NCI-H2171 treated with DMSO at 0.1 percent for 48 hours (cell line): ENCODE measurements at places on chromosomes 12 and 14.
A peak's percentile ranks its signal among the peaks of the same experiment; 100 is the strongest.

GRCh38 chr14:87097015-87097414 lies 896.0 kb downstream of the GALC start:
- no peak for DNase-seq

DNA sequence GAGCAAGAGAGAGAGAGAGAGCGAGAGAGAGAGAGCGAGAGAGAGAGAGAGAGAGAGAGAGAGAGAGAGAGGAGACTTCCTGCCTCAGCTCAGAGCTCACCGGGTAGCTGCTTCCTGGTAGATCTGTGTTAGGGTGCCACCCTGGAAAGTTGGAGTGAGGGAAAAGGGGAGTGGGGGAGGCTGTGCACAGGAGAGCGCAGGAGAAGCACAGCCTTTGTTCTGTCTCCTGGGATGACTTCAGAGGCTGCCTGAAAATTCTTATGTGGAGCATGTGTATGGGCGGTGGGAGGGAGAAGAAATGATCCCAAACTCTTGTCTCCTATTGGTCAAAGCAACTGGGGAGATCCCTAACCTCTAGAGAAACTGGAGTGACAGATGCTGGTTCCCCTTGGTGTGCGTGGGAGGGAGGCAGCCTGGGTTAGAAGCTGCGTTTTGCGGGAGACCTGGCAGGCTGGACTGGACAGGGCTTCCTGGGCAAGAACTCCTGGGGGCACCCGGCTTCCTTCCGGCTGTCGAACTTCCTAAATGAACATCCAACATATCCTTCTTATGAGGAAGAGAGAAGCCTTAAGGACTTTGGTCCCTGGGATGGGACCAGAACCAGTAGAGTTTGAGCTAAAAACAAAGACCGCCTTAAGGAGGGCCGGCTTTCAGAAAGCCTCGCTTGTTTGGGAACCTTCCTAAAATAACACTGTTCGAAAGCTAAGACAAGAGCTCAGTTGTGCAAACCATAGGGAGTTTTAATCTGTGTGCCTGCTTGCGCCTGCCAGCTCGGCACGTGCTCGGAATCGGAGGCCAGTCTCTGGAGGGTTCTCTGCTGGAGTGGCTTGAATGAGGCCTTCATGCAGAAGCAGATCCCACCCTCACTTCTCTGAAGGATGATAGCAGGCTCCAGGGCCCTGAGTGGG lies 30.4 kb upstream of the BEGAIN start:
- peak; percentile 40 for DNase-seq

GRCh38 chr12:67918441-67918840 lies 70.8 kb upstream of the IFNG-AS1 start:
- DNase-seq = no peak

DNA sequence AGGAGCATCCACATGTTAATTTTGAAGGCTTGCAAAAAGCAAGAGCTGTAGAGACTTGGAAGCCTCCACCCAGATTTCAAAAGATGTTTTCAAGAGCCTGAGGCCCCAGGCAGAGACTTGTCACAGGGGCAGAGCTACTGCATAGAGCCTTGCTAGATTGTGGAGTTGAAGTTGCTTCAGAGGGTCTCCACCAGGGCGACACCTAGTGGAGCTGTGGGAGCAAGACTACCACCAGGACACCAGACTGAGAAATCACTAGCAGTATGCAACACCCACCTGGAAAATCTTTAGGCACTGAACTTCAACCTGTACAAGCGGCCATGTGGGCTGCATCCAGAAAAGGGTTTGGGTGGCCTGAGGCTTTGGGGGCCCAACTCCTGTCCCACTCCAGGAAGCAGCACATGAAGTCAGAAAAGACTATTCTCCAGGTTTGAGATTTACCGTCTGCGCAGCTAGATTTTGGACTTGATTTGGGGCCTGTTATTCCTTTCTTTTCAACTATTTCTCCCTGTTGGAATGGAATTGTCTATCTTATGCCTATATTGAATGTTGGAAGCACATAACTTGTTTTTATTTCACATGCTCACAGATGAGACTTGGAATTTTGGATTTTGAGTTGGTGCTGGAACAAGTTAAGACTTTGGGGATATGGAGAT lies 508.6 kb downstream of the FLRT2 start:
- DNase-seq = peak; percentile 50

DNA sequence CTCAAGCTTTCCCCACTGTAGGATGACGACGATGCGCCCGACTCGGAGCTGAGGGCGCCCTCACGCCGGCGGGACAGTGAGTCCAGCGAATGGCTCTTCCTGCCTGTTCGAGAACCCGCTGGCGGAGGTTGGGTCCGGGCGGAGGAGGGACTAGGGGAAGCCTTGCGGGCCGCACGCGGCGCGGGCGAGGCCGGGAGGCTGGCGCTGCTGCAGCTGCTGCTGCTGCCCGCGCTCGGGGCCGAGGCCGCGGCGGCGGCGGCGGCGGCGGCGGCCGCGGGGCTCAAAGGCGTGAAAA lies 1.9 kb downstream of the CCDC177 start:
- no peak for DNase-seq

GRCh38 chr12:119704065-119704747 lies 36.3 kb downstream of the PRKAB1 start:
- no peak for DNase-seq

- no peak for DNase-seq
Observed at GRCh38 chr14:100726550-100727085, at the start of gene DLK1. Gene DLK1 (plus strand): TSS chr14:100726892. CDS start chr14:100727069, 177 bp downstream.

- no peak for DNase-seq
Observed at GRCh38 chr12:83179999-83180398, 493.3 kb downstream of the TMTC2 start.

GRCh38 chr14:96586056-96586455 lies 83.9 kb downstream of the PAPOLA start:
- DNase-seq = no peak

DNA sequence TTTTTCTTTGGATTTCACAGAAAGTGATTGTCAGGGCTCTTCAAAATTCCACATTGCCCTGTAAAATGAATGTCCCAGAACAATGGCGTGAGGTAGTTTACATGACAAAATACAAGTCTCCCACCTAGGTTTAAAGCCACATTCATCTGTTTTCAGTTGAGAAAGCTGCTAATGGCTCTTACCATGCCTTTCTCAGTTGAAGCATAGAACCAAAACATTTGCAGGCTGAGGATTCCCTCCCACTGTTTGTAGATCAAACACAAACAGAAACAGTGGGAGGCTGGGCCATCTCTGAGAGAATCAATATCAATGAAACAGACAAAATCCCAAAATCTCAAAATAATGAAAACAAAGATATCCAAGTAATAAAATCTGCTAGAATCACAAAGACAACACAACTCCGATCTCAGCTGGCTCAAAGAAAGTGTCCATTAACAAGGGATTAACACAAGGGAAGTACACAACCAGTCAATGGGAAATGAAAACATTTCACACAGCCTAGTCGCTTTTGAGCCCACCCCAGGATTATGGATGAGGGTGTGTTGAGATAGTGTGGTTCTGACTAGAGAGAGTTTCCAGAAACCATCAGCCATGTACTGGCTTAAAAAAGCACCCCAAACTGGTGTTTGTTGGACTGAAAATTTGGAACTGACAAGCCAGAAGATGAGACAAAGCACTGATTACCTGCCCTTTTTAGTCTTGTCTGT lies 54.5 kb upstream of the TMEM260 start:
- no peak for DNase-seq

- peak; percentile 70 for DNase-seq
Observed at GRCh38 chr14:68886109-68886434, 93.0 kb downstream of the ACTN1 start.

DNA sequence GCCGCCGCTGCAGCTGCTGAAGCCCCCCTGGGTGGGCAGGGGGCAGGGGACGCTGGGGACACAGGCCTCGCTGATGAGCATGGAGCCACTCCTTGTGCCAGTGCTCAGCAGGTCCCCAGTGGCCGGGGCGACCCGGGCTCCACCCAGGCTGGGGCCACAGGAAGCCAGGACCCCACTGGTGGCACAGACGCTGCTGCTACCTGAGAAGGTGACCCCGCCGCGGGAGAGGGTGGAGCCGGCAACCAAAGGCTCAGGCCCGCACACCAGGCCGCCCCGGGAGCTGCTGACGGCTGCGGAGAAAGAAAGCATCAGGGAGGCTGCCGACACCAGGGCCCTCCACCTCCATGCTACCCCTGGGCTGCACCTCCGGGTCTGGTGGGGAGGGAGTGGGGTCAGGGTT lies 7.4 kb downstream of the KRT84 start:
- DNase-seq = no peak

DNA sequence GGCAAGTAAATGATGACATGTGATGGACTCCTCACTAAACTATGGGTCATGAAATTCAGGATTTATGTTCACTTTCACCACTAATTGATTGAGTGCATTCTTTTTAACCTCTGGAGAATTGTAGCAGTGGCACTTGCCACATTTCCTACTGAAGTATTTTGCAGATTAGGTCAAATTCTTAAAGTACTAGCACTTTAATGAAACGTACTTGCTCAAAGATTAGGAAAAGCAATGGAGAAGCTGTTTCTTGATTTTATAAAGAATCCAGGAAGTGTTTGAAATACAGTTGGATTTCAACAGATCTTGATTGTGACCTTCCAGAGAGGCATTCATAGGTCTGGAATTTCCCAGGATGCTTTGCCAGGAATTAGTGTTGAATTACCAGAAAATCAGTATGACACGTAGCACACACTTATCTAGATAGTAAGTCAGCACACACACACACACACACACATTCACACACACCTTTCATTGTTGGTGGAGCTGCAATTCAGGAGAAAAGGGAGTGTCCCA lies 162.6 kb downstream of the MYRFL start:
- no peak for DNase-seq

GRCh38 chr14:89137526-89138163 lies 279.4 kb downstream of the FOXN3 start:
- no peak for DNase-seq

- DNase-seq = peak; percentile 100
Observed at GRCh38 chr12:6765634-6766581, at the start of gene PTMS. Gene PTMS (plus strand): TSS chr12:6766363. CDS start chr12:6766706, 343 bp downstream.

GRCh38 chr14:103329401-103330347 lies 4.4 kb upstream of the EIF5 start:
- DNase-seq = no peak

- peak; percentile 92 for DNase-seq
Observed at GRCh38 chr14:89429199-89430181, 12.5 kb upstream of the FOXN3 start.

DNA sequence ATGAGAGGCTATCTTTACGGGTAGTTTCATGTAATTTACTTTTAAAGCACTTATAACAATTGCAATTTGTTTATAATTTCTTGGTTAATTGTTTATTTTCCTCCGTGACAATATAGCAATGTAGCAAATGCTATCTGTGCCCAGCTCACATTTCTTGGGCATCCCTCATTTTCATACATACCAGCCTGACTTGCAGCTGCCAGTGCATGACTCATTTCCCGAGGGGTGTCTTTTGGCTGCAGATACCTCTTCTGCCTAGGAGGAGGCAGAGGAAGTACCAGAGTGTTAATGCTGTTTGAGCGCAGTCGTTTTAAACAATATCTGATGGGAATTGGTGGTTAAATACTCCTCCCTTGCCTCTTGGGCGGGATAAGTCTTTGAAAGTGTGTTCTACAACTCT lies 104.2 kb upstream of the ABCD2 start:
- peak; percentile 84 for DNase-seq

GRCh38 chr12:25424211-25424731 lies 128.8 kb downstream of the LMNTD1 start:
- no peak for DNase-seq

GRCh38 chr14:90675399-90675798 lies 140.8 kb downstream of the TTC7B start:
- DNase-seq = peak; percentile 97
